ENCODE measurements at places on chromosomes 12 and 14. TPM values are rescaled to one million over a fixed set of nuclear protein-coding genes. Genes with fewer than 3 reads are reported as not detected.

DNA sequence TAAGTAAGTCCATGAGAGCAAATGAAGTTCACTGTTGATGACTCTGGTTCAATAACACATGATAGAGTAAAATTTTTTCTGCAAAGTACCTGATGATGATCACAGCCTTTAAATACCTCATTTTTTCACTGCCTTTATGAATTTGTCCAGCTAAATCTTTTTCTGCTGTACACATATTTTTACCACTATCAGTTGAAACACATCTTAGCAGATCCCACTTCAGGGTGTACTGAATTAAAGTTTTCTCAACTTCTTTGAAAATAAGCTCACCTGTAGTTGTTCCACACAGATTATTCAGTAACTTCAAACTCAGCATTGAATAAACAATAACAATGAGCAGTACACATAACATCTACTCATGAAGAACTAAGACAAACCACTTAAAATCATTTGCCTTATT is 385.9 kb downstream of the NELL2 start:
- DNase-seq, result no peak

DNA sequence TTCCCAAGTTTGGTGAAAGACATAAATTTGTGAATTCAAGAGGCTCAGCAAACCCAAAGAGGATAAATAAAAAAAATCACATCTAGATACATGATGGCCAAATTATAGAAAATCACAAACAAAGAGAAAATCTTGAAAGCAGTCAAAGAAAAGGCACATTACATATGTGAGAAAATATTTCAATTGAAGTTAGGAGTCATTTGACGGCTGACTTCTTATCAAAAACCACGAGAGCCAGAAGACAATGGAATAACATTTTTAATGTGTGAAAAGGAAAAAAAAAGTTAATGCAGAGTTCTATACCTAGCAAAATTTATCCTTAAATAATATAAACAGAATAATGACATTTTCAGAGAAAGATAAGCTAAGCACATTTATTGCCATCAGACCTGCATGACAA is 307.0 kb downstream of the C12orf75 start:
- DNase-seq, result no peak

DNA sequence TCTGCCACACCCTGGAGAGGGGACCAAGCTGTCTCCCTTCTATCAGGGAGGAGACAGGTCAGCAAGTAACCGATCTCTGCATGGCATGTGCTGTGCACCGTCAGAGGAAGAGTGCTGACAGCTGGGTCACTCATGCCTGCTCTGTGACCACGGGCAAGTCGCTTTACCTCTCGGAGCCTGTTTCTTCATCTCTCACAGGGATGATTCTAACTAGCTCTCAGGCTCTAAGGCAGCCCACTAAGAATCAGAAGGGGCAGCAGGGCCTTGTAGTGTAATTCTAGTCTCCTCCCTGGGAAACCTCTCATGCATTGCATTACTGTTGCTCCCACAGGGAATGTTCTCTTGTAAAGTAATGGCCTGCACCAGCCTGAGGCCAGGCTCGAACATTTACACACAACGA is 11.9 kb downstream of the CD9 start:
- no peak for DNase-seq

NPAS3 gene
- total RNA-seq, result 2.4 TPM

- DNase-seq, result no peak
These were observed 376.1 kb upstream of the SFSWAP start for GRCh38 chr12:131334835-131335234.

DNA sequence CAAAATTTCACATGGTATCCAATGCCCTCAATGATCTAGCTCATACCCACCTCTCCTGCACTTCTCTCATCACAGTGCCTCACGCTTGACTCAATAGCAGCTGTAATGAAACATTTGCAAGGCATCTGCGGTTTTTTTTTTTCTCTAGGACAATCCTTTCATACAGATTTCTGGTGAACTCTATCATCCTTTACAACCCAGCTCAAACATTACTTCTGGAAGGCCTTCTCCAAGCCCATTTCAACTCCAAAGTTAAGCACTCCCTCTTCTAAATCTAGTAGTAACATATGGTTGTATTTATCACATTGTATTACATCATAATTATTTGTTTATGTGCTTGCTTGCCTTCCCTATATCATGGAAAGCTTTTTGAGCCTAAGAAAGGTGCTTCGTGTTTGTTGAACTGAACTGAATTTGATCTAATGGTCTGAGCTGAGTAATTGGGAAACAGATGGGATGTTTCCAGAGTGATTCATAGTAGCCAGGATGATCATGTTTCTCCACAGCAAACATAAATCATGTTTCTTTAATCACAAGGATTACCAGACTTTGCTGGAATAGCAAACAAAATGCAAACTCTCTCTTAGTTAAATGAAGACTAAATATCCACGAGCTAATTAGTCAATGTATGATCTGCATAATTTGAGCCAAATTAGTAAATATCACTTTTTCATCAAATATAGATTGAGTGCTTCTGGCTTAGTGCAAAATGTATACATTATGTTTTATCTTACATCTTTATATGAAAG is 14.3 kb downstream of the CFL2 start:
- DNase-seq, result no peak

SYNE2 gene
- total RNA-seq, result 96.3 TPM

SPTB gene
- 63.6 TPM for total RNA-seq

DNA sequence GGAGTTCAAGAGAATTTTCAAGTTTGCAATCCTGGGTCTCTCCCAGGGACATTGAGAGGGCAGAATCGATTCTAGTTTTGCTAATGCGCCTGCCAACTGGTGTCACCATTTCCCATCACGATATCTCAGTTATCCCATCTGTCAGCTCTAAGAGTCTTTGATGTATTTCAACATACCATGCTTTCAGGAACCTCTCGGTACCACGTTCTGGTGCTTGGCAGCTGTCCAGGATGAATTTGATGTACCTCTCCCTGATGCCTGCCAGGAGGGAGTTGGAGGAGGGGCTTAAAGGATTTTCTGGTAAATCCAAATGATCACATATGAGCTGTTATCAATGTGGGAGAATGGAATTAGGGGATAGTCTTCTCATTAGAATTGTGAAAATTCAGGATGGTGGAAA is 332.5 kb downstream of the RGS6 start:
- no peak for DNase-seq

DNA sequence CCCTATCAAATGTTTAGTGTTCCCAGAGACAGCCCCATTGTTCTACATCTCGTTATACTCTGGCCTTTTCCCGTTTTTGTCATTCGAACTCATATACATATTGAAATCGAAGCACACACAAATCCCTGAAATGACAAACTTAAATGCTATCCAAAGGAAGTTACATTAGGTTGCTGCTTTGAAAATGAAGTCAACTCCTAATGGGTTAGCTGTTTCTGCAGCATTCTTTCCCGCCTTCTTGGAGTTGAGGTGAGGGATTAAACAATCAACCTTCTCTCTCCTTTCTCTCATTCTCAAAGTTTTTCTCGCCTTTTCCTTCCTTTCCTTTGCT is 642 bp upstream of the PHC1 start:
- DNase-seq, result no peak

DNA sequence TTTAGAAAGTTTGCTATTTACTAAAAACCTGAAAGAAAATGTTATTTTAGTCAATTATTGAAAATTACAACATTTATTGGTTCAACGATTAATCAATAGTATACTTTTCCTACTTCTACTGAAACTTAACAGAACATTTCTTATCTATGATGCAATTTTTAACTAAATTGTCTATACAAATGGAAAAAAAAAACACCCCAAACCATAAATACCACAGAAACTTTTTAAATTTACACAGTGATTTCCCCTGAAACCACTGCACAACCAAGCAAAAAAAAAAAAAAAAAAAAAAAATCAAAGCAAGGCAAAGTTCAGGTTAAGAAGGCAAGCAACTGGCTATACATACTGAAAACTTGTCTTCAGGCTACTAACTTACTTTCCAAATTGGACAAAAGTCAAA is 71.9 kb upstream of the POC1B start:
- DNase-seq, result no peak

DNA sequence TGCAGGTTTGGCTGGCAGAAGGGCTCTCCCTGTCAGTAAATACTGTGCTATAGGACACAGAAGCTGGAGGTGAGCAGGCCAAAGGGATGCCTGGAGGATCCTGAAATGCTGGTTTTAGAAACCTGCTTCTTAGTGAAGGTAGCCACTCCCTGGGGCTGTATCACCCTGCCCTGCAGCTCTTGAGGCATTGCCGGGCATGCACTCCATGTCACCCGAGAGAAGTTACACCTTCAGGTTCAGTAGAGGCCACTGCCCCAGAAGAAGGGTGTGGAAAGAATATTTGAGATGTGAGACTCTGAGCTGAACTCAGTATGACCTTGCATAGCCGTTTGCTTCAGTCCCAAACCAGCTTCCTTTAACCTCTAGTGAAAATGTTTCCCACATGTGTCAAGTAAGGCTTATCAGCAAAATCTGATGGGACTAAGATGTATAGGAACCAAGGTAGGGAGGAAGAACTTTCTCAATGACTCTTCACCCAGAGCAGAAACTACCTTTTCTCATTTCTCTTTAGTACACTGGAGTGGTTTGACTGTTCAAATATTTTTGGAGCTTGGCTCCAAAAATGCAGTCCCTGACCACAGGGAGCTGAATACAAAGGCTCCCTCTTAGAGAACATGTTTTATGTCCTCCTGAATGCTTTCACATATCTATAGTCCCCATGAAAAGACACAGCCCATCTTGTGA is 164.5 kb upstream of the DYRK2 start:
- DNase-seq, result no peak

DNA sequence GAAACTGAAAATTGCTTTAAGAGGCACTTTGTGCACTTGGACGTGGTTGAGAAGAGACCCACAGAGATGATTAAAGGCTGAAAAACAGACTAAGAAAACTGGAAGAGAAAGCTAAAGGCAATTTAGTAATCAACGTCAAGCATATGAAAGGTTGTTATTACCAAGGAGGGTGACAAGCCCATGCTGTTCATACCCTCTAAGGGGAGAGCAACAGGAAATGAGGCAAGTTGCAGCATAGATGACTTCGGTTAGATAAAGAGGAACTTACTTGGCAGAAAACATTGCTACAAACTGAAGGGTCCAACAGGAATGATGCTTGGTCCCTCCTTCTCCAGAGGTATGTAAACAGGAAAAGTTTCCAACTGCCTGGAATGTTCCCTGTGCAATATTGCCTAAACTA is 107.8 kb downstream of the DUSP6 start:
- no peak for DNase-seq

DNA sequence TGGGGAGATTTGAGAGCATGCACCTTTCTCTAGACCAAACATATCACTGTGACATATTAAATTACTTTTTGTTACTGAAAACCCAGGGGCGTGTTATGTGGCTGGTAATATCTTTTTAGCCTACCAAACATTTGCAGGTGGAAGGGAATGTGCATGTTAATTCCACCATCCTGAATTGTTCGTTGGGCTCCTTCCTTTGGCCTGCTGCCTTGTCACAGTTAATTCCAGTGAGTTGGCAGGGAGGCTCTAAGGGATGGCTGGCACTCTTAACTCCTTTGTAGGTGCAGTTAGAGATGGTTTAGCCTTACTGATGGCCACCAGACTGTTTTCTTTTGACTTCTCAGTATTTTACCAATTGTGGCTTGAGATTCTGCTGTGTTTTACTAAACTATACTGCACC is 64.5 kb downstream of the DIP2B start:
- no peak for DNase-seq

GRCh38 chr12:116382686-116383530 is 105.4 kb upstream of the MED13L start:
- peak; percentile 83 for DNase-seq

LALBA gene
- not detected for total RNA-seq

Measured in left cardiac atrium (tissue), 4 donors.